AG08395 (cell line): ENCODE measurements at places on chromosomes 1 and 21.

DNA sequence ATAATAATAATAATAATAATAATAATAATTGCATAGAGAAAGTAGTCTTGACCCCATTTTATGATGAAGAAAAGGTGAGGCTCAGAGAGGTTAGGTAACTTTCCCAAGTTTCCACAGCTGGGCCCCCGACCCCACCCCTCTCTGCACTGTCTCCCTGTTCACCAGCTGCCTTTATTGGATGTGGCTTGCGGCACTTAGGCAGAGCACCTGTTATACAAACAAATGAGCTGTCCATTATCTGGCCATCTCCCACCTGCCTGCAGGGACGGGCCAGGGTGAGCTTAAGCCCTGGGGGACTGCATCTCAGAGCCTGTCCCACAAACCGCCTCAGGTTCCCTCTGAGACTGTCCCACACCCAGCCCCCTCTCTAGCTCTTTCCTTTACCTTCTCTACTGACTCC, 10.1 kb upstream of the EFNA1 start:
- DNase-seq: no peak

DNA sequence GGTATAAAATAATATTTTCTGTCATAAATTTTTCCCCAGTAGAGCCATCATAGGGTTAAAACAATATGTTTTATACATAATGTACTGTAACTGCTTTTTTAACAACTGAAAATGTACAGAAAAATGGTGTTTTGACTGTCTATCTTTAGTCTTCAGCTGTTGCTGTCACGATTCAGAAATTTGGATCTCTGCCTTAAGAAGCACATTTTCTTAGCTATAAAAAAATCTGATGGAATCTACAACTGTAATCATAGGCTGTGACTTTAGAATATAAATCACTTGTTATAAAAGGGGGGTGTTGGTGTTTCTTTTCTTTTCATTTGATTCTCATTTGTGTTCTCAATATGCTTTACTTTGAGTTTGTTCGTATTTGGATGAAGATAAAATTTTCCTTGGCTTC, 187.5 kb downstream of the PDE4B start:
- no peak for DNase-seq

DNA sequence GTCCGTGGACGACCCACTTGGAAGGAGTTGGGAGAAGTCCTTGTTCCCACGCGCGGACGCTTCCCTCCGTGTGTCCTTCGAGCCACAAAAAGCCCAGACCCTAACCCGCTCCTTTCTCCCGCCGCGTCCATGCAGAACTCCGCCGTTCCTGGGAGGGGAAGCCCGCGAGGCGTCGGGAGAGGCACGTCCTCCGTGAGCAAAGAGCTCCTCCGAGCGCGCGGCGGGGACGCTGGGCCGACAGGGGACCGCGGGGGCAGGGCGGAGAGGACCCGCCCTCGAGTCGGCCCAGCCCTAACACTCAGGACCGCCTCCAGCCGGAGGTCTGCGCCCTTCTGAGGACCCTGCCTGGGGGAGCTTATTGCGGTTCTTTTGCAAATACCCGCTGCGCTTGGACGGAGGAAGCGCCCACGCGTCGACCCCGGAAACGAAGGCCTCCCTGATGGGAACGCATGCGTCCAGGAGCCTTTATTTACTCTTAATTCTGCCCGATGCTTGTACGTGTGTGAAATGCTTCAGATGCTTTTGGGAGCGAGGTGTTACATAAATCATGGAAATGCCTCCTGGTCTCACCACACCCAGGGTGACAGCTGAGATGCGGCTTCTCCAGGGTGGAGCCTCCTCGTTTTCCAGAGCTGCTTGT, 32.4 kb downstream of the PRMT2 start:
- peak; percentile 17 for DNase-seq

DNA sequence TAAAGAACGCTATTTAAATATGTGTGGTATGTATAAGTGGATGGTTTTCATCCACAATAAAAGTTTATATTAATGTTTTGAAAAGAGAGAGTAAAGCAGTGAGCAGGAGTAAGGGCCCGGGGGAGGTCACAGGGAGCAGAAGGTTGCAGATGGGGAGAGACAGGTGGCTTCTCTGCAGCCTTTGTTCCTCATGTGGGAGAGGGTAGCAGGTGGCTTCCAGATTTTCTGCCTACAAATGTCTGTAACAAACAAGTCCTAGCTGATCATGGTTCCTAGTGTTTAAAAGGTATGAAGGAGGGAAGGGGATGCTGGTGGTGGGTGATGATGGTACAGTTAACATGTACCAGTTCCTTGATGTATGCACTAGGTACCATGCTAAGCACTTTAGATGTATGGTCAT, 18.8 kb downstream of the QSOX1 start:
- DNase-seq: no peak

DNA sequence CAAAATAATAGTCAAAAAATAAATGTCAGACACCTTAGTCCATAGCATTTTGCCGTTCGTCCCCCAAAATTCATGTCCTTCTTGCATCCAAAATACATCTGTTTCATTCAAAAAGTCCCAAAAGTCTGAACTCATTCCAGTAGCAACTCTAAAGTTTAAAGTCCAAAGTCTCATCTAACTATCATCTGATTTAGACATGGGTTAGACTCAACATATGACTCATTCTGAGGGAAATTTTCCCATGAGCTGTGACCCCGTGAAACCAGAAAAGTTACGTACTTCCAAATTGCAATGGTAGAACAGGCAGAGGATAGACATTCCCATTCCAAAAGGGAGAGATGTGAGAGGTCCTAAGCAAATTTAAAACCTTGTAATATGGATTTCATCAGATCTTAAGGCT, 48.6 kb upstream of the CACHD1 start:
- DNase-seq: no peak

- DNase-seq: no peak
These were observed 348.7 kb downstream of the PAPPA2 start for GRCh38 chr1:176811511-176812288.

DNA sequence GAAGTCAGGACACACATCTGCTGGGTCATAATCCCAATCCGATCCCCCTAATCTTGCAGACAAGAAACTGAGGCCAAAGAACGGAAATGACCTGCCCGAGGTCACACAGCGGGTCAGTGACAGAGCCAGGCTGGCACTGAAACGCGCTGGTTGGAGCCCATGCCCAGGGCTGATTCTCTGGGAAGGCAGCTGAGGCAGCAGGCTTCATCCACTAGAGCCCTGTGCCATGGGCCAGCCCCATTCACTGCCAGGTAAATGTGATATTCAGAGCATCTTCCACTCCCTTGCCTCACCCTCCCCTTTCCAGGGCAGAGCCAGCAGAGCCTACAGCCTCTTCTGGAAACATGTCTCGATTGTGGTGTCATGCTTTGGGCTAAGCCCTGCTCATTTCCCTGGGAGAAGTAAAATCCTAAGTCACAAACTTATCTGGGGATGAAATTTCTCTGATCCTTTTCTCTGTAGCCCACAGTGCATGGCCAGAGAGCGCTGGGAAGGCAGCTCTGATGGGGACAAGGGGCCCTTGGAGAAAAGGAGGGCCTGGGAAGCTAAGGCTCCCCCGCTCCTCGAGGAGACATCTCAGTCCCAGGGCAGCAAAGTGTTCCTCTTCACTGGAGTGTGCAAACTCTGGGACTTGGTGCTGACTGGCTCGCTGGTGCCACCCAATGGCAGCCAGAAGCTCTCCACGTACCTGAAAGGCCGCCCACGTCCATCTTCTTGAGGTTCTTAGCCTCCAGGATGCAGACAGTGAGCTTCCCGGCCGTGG, 110.4 kb downstream of the SYT2 start:
- DNase-seq: peak; percentile 89

DNA sequence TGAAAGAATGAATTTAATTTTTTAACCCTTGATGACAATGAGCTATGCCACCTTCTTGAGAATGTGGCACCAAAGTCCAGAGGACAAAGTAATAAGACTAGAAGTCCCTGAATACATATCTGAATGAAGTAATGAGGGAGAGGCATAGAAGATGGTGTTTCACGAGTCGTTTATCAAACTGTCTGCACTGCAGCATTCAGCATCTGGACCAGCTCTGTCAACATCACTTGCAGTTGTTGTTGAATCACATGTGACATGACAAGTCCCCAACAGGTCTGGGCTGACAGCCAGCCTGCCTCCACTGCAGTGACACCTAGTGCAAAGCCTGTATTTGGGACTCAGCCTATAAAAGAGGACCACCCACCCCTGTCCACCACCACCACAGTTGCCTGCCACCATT, 17.3 kb upstream of the GALNT2 start:
- DNase-seq: no peak

DNA sequence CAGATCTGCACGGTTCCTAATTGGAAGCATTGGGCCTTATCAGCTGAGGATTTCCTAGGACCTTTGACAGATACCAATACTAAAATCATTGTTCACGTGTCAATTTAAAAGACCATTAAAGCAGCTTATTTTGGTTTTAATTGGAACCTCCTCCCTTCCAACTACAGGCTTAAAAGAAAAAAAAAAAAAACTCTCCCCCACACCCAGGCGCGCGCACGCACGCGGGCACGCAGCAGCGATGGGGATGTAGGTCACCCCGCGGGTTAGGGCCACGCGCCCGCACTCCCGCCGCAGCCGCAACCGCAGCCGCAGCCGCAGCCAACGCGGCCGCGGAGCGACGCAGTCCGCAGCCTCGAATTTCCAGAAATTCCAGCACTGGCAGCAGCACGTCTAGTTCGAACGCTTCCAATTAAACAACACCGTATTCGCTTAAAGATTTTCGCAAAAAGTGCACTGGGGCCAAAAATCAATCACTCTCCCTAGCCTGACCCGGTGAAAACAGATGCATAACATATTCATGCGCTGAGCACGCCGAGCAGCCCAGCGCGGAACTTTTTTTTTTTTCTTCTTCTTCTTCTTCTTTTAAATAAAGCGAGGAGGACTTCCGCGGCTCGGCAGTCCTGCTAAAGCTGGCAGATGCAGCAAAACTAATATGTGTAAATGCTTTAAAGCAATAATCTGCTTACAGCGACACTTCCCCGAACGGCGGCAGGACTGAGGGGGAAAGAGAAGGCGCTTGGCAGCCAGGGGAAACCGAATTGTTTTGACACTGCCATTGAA, 13.3 kb upstream of the BARHL2 start:
- DNase-seq: no peak

- no peak for DNase-seq
These were observed 24.1 kb upstream of the MPZL1 start for GRCh38 chr1:167697667-167698141.

- DNase-seq: peak; percentile 32
These were observed 75.7 kb upstream of the KIF26B start for GRCh38 chr1:245079021-245079609.

DNA sequence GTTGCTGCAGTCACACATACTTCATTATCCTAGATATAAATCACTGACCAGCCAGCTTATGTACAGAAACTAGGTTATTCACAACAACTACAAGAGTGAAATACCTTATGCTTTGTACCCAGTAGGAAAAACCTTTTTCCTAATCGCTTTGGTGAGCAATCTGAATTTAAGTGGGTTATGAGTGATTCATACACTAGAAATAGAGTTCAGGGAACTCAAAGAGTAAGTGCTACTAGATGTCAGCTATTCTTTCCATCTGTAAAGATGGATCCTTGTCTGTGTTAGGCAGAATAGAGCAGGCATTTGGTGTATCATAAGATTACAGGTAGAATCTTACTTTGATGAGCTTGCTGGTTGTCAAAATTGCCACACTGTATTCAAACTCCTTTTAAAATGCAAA, 101.9 kb downstream of the ZNF644 start:
- no peak for DNase-seq

- no peak for DNase-seq
These were observed 38.0 kb downstream of the LDLRAD2 start for GRCh38 chr1:21849909-21850576.

GRCh38 chr21:34819357-34819999, 150.7 kb downstream of the CLIC6 start:
- no peak for DNase-seq

DNA sequence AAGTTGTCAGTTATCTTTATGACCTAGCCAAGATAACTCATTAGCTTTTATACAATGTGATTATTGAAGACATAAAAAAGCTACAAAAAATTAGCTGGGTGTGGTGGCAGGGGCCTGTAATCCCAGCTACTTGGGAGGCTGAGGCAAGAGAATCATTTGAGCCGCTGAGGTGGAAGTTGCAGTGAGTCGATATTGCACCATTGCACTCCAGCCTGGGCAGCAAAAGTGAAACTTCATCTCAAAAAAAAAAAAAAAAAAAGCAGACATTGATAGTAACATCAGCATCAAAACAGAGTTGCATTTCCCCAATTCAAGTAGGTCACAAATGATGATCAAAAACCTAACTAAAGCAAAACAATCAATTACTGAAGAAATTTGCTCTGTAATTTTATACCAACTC, 191.4 kb downstream of the PTGER3 start:
- DNase-seq: no peak

GRCh38 chr1:23594927-23595353, 35.6 kb upstream of the ID3 start:
- no peak for DNase-seq

GRCh38 chr1:93448983-93449804, 1.3 kb downstream of the FNBP1L start:
- DNase-seq: peak; percentile 18

- no peak for DNase-seq
These were observed 95.0 kb downstream of the CDC42BPA start for GRCh38 chr1:227223171-227223806.

- DNase-seq: peak; percentile 75
These were observed 985 bp downstream of the SYT6 start for GRCh38 chr1:114152508-114153260.

DNA sequence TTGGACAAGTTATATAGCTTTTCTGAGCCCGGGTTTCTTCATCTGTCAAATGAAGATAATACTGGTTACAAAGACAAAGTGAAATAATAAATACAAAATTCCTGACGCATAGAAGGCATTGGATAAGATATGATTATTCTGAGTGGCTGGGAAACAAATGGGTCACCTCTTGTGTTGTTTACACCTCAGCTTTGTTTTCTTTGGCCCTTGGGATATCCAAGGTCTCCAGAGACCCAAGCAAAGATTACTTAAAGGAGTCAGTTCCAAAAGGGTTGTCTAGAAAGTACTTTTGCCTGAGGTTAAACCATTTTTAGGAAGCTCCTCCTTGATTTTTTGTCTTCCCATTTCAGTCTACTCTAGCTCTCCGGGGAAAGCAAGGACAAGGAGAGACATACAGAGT, 9.7 kb downstream of the KHDRBS1 start:
- DNase-seq: no peak

DNA sequence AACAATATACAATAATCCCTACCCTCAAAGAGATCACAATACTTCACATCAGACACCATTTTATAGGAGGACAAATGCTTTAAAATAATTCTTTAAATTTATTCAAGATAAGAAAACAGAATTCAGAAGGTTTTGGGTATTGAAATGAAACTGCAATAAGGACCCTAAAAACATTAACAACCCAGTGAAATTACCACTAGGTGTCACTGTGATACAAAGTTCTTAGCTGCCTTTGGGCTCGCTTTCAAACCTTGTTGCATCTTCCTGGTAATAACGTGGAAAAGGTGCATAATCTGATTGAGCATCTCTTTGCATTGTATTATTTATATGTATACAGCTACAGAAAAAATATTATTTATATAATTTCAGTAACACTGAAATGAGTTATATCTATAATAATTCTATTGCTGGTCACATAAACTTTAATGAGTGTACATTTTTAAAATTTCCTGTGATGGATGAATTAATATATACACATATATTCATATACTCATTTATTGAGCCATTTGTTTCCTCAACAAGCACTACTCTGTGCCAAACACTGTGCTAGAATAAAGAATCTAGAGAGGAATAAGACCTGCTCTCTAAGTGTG, 185.2 kb downstream of the FAF1 start:
- DNase-seq: peak; percentile 56
